ENCODE measurements at places on chromosomes 13 and 19. TPM values are rescaled to one million over a fixed set of nuclear protein-coding genes. Genes with fewer than 3 reads are reported as not detected.
A peak's percentile ranks its signal among the peaks of the same experiment; 100 is the strongest.

GRCh38 chr19:47447470-47448359, 24.0 kb downstream of the SLC8A2 start:
- H3K27ac ChIP-seq, result no peak overlapping the region
- DNase-seq, result peak; percentile 34
- no peak overlapping the region for H3K4me3 ChIP-seq
- H3K27me3 ChIP-seq, result peaks cover 29% of the 10 kb centered on the region

DNA sequence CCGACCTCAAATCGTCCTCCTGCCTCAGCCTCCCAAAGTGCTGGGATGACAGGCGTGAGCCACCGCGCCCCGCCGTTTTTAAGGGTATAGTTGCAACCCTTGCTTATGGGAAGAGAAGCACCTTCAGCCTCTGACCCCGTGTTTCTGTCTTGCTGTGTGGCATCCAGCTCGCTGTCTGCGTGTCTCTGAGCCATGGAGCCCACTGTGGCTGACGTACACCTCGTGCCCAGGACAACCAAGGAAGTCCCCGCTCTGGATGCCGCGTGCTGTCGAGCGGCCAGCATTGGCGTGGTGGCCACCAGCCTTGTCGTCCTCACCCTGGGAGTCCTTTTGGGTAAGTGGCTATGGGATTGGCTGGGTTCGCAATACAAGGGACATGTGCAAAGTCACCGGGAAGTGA, 29.5 kb downstream of the TMPRSS9 start:
- H3K27me3 ChIP-seq, result peaks cover 20% of the 10 kb centered on the region
- no peak overlapping the region for H3K4me3 ChIP-seq
- no peak for DNase-seq
- H3K27ac ChIP-seq, result no peak overlapping the region
- no peaks in the 10 kb centered on the region for H3K36me3 ChIP-seq

- no peaks in the 10 kb centered on the region for H3K36me3 ChIP-seq
- peaks cover 99% of the 10 kb centered on the region for H3K27me3 ChIP-seq
- H3K4me3 ChIP-seq, result no peak overlapping the region
- no peak overlapping the region for H3K27ac ChIP-seq
- H3K4me1 ChIP-seq, result peaks cover 12% of the 10 kb centered on the region
- DNase-seq, result no peak
These were observed 3.8 kb downstream of the PDE4A start for GRCh38 chr19:10424011-10424637.

DNA sequence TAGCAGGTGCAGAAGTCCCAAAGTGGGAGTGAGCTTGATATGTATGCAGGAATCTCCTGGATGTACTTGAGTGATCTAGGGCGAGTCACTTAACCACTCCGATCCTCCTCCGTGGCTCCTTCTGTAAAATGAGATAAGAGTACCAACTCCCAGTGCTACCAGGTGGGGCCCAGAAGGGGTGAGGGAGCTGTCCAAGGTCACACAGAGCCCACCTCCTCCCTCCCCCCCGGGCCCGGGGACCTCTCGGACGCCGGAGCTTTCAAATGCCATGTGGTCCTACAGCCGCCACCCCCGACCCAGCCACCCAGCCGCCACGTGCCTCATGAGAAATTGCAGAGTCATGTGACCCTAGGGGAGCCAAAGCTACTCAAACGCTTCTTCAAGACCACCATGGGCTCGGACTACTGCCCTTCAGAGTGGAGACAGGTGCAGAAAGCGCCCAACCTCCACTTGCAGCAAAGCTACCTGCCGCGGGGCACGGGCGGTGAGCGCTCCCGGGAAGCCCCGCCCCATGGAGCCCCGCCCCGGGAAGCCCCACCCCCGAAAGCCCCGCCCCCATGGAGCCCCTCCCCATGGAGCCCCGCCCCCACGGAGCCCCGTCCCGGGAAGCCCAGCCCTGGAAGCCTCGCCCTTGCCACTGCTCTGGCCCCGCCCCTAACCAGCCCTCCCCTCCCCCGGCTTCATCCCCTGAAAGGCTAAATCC, 10.1 kb upstream of the ZNF358 start:
- H3K27ac ChIP-seq, result no peak overlapping the region
- DNase-seq, result no peak
- peaks cover 9% of the 10 kb centered on the region for H3K4me1 ChIP-seq
- H3K36me3 ChIP-seq, result no peaks in the 10 kb centered on the region

The CA11 gene
- 9.8 TPM for total RNA-seq
